Stimulated activated effector memory CD8-positive, alpha-beta T cell treated with anti-CD3 and anti-CD28 coated beads, Interleukin-12 subunit alpha, Interleukin-12 subunit beta, amount 100 ng/mL, for 72 hours (primary cell): ENCODE measurements at places on chromosomes 6 and 20.

GRCh38 chr20:2363187-2363586 is 17.5 kb upstream of the TGM6 start:
- no peak for DNase-seq

DNA sequence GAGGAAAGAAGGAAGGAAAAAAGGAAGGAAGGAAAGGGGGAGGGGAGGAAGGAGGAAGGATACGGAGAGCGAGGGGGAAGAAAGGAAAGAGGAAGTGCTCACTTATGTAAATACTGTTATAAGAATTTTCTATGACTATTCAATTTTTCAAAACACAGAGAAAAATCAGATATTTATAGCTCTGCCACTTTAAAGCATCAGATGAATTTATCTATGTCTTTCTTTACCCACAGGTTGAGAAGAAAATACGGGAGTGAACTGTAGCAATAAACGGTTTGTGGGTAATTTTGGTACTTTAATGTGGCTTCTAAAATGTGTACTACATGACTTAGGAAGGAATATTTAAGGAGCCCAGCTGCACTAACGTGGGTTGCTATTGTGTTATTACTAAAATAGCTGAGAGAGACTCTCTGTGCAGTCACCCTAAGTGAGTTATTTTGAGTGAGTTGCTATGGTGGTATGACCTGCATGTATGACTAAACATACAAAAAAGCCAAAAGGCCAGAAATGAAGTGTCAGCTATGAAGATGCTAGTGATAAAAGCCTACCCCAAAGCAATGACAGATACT is 225.5 kb downstream of the SOD2 start:
- no peak for DNase-seq

DNA sequence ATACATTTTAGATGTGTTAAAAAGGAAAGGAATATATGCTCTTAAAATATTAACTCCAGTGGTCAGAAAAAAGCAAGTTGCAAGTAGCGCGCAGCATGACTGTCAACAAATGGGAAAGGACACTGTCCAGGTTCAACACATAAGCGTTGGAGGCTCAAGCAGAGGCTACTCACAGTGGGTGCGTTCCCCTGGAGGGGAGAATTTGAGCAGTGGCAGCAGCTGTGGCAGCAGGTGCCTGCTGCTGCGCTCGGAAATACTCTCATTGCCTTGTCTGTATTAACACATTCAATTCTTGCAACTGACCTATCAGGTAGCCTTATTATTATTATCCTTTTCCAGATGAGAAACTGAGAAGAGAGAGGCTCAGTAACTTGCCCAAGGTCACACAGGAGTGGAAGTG is 21.9 kb upstream of the CCN6 start:
- no peak for DNase-seq

DNA sequence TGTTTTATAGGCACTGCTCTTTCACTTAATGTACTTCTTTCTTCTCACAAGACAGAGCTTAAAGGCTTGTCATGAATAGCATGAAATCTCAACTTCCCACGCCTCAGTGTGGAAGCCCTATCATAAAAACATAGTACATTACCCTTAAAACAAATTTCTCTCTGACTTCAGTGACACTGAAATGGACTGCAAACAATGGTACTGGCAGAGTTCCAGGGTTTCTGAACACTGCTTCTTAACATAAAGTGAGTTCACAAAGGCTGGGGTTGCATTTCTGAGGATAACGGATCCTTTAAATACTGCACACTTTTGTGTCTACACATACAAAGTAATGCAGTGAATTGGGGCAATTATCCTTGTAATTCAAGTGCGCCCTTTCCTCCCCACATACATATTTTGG is 32.3 kb upstream of the PLEKHG1 start:
- DNase-seq = no peak
